ENCODE measurements at places on chromosomes 12 and 14. TPM values are rescaled to one million over a fixed set of nuclear protein-coding genes. Genes with fewer than 3 reads are reported as not detected.

The CEP128 gene
- total RNA-seq: 22.5 TPM

The MANSC4 gene
- not detected for total RNA-seq

The PLEKHG7 gene
- total RNA-seq: not detected

The PNP gene
- 183 TPM for total RNA-seq

The RDH5 gene
- 5.3 TPM for total RNA-seq

The TAS2R14 gene
- total RNA-seq: 1.0 TPM

The KRT72 gene
- 0.32 TPM for total RNA-seq

The FLVCR2 gene
- total RNA-seq: 4.4 TPM

The AMDHD1 gene
- total RNA-seq: 1.1 TPM

The KCNJ8 gene
- not detected for total RNA-seq

The APOF gene
- not detected for total RNA-seq

The CLEC9A gene
- not detected for total RNA-seq

The MAP3K9 gene
- 8.0 TPM for total RNA-seq

The PYM1 gene
- 22.1 TPM for total RNA-seq

The LRP1-AS gene
- total RNA-seq: not detected

The HOXC6 gene
- total RNA-seq: not detected

The DTX1 gene
- total RNA-seq: 3.4 TPM

The CELA1 gene
- 0.29 TPM for total RNA-seq

The PDE3A gene
- total RNA-seq: not detected

The SMCO2 gene
- 0.32 TPM for total RNA-seq

The ASB2 gene
- 12.7 TPM for total RNA-seq

The ARID2 gene
- 33.4 TPM for total RNA-seq

The PRDM4 gene
- 19.3 TPM for total RNA-seq

The KRT3 gene
- not detected for total RNA-seq

The ADAM21 gene
- 0.29 TPM for total RNA-seq

The OTOGL gene
- not detected for total RNA-seq

The CD69 gene
- 174 TPM for total RNA-seq

The IKZF4 gene
- 20.5 TPM for total RNA-seq

The HOXC9 gene
- total RNA-seq: not detected

The LTB4R2 gene
- total RNA-seq: 9.6 TPM

The CDK4 gene
- 221 TPM for total RNA-seq

The GNG2 gene
- 184 TPM for total RNA-seq

The SMCO3 gene
- not detected for total RNA-seq

The CD4 gene
- 14.1 TPM for total RNA-seq

The DEGS2 gene
- total RNA-seq: 3.1 TPM

The CCDC177 gene
- total RNA-seq: not detected

The COQ6 gene
- 20.2 TPM for total RNA-seq

The C14orf39 gene
- not detected for total RNA-seq

The C1QL4 gene
- not detected for total RNA-seq

The MVK gene
- 16.2 TPM for total RNA-seq

The KRT74 gene
- total RNA-seq: not detected

The GLT1D1 gene
- total RNA-seq: 0.32 TPM

The AMN gene
- total RNA-seq: 1.4 TPM

The TMEM30B gene
- total RNA-seq: 1.7 TPM

The TAS2R46 gene
- 0.45 TPM for total RNA-seq

The COCH gene
- total RNA-seq: 5.8 TPM

The MMP14 gene
- 3.1 TPM for total RNA-seq

The TWF1 gene
- 18.9 TPM for total RNA-seq

The CCDC198 gene
- not detected for total RNA-seq

The TPPP2 gene
- not detected for total RNA-seq

The SYCP3 gene
- 0.09 TPM for total RNA-seq
